ENCODE measurements at places on chromosomes 1 and 21.

- DNase-seq: no peak
These were observed 147.5 kb downstream of the CASZ1 start for GRCh38 chr1:10648689-10649516.

DNA sequence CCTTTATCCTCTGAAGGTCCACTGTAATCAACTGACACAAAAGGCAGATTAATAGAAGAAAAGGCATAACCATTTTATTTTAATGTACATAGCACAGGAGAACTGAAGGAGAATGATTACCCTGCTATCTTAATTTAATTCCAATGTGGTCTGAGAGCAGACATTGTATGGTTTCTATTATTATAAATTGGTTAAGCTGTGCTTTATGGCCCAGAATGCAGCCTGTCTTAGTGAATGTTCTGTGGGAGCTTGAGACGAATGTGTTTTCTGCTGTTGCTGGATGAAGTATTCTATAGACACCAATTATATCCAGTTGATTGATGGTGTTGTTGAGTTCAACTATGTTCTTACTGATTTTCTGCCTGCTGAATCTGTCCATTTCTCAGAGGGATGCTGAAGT lies 25.0 kb upstream of the SLC2A1 start:
- no peak for DNase-seq

DNA sequence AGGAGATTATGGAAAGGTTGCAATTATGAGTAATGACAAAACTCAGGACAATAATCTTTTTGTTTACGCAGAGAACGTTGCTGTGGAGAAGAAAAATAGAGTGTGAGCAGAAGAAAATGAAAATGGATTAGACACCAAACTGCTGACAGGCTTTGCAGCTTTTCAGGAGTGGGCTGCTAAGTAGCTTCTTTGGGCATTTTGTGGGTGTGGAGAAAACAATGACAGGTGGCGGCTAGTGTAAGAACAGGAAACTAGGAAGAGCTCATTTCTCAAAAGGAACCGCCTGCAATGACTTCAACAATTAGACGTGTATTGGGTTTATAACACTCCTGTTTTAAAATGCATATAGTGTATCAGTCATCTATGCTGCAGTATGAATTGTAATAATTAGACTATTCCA lies 18.3 kb upstream of the PALMD start:
- DNase-seq: no peak

GRCh38 chr1:8349961-8350360 lies 32.0 kb downstream of the SLC45A1 start:
- no peak for DNase-seq

DNA sequence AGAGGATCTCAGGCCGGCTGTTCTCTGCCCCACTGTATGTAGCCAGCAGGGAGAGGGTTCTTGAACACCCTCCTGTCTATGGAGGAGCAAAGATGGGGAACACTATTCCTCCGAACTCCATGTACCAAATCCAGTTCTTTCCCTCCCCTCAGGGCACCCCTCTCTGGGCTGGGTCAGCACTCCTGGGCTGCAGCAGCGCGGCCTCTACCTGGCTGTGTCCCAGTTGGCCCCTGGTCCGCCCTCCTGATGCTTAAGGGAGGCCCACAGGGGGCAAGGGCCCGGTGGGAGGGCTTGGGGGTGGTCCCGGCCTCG lies 471 bp upstream of the ADPRS start:
- no peak for DNase-seq

DNA sequence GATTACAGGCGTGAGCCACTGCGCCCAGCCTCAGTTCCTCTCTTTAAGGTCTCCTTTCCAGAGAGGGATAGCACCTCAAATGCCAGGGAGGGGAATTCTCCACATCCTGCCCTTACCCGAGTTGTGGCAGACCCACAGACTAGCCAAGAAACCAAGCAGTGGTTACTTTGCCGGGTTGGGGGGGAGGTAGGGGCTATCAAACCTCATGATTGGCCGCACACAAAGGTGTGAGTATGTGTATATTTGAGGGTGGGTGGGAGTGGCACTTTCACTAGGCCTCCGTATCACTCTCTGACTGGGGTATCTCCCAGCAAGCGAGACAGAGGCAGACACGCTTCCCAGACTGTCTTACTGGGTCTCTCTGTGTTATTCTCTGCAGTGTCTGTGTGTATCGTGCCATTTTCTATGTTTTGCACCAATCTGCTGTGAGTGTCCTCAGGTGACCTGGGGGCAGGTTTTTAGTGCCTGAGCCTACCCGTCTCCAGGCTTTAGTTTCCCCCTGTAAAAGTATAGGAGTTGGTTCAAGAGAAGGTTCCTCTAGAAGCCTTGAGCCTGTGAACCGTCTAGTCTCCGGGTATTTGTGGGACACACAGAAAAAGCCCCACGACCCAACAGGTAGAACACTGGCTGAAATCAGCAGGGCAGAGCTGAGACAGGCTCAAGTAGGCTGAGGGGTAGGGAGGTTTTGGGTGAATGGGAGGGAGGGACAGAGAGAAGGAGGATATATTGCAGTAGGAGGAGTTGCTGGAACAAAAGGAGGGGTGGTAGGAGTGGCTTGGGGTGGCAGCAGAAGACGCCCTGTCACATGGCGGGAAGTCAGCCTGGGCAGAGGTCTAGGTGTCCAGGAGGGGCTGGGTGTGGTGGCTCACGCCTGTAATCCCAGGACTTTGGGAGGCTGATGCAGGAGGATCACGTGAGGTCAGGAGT lies 10.3 kb downstream of the LMNA start:
- DNase-seq: no peak

DNA sequence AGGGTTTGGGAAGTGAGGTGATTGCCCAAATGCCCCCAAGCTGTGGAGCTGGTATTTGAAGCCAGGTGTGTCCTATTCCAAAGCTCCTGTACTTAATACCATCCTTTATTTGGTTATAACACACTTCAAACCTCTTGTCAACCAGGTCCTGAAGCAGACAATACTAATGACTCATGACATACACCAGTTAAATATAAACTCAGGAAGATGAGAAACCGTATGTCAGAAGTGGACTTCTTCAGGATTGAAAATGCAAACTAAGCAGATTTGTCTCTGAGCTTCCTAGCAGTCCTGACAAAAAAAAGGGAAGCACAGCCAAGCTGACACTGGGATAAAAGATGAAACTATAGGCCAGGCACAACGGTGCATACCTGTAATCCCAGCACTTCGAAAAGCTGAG lies 70.6 kb downstream of the ALPL start:
- no peak for DNase-seq

GRCh38 chr21:31326522-31327242 lies 17.4 kb downstream of the TIAM1 start:
- no peak for DNase-seq

- no peak for DNase-seq
These were observed 1568.3 kb downstream of the AMY1C start for GRCh38 chr1:105317976-105318375.

DNA sequence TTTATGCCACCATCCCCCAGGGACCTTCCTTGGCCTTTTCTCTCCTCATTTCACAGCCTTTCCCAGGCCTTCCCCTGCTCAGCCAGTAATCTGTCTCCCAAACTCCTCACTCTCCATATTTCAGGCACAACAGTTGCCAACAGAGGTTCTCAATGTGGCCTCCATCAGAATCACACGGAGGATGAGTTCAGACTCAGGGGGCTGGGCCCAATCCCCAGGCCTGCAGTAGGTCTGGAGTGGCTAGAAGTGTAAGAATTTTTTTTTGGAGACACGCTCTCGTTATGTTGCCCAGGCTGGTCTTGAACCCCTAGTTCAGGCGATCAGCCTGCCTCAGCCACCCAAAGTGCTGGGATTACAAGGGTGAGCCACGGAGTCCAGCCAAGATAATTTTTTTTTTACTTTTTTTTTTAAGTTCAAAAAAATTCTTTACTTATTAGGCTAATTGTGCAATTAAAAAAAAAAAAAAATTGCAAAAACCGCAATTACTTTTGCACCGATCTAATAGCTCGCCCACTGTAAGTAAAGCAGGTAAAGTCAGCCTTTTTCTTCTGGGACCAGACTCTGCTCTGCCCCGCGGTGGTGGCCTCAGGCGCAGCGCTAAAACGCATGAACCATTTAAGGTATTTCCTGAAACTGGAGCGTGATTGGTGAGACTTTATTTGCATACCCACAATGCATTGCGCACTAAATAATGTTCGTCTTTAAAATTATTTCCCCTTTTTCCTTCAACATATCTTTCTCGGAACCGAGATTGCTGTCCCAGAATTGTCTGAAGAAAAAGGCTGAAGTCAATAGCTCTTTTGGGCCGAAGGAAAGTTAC lies 18.7 kb downstream of the KIAA2013 start:
- DNase-seq: no peak

- DNase-seq: no peak
These were observed 128.0 kb downstream of the PSMG1 start for GRCh38 chr21:39055167-39055767.

DNA sequence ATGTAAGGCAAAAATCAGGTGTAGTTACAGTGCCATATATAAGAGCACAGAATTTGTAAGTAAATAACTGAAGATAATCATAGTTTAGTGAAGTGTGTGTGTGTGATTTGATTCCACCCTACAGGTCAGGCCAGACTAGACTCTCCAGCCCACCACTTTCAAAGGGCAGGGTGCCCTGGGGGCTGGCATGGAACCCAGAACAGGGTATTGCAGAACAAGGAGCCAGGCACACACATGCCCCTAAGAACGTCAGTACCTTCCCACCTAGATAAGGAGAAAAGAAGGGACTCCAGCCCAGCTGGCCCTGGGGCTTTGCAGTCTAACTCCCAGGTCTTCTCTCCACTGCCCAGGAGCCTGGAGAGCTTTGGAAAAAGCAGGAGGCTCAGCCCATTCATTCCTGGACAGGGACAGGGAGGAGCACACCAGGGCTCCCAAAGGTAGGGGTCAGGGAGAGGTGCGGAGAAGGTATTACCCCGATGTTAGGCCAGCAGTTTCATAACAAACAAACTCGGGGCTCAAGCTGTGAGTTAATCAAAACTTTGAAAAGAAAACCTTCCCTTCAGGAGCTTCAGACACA lies 149.7 kb upstream of the VANGL1 start:
- no peak for DNase-seq

GRCh38 chr1:236175642-236176336 lies 33.5 kb downstream of the GPR137B start:
- DNase-seq: no peak

- no peak for DNase-seq
These were observed 38.0 kb upstream of the RASAL2 start for GRCh38 chr1:178055779-178056471.

DNA sequence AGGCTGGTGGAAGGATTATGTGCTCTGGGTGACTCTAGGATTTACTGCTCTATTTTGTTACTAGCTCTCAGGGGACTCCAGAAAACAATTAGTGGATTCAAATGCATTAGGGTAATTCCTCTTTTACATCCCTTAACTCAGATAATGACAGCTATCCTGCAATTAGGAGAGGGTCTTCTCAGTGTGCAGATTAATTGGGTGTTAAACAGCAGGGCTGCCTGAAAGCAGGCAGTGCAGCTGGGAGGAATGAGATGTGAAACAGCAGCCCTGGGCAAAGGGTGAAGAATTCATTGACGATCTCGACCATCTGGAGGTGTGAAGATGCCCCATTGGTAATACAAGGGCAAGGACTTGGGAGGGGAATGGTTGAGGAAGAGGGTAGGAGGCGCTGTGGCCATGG lies 66.1 kb downstream of the HTR6 start:
- no peak for DNase-seq

DNA sequence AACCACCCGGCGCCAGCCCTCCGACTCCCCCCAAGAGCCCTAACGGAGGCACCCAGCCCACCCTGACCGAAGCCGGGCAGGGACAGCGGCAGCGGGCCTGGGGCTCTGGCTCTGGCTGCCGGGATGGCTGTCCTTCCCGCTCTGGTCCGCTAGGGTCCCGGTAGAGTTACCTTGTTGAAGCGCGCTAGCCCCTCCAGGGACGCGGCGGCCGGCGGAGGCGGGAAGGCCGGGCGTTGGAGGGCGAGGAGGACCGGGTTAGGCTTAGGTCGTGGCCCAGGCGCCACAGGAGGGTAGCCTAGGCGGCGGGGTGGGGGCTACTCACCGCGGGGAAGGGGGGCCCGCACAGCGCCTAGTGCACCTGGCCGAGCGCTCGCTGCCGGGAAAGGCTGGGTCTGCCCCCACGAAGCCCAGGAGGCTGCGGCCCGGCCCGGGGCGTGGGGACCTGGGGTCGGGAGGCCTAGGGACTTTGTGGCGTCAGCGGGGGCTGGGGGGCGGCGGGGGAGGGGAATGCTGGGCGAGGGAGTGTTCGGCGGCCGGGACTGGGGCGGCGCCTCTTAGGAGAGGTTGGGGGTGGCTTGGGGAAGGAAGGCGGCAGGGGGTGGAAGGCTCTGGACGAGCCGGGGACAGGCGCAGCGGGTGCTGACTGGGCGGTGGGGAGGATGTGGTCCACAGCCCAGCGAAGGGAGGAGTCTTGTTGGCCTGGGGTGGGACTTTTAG lies at the start of gene TRIM17:
Gene TRIM17 (minus strand): TSS at position 645 of the 717 bp plus-strand sequence. CDS start 1,789 bp downstream, outside the sequence.
- no peak for DNase-seq

GRCh38 chr1:94069919-94070285 lies 51.0 kb downstream of the ABCA4 start:
- DNase-seq: no peak

DNA sequence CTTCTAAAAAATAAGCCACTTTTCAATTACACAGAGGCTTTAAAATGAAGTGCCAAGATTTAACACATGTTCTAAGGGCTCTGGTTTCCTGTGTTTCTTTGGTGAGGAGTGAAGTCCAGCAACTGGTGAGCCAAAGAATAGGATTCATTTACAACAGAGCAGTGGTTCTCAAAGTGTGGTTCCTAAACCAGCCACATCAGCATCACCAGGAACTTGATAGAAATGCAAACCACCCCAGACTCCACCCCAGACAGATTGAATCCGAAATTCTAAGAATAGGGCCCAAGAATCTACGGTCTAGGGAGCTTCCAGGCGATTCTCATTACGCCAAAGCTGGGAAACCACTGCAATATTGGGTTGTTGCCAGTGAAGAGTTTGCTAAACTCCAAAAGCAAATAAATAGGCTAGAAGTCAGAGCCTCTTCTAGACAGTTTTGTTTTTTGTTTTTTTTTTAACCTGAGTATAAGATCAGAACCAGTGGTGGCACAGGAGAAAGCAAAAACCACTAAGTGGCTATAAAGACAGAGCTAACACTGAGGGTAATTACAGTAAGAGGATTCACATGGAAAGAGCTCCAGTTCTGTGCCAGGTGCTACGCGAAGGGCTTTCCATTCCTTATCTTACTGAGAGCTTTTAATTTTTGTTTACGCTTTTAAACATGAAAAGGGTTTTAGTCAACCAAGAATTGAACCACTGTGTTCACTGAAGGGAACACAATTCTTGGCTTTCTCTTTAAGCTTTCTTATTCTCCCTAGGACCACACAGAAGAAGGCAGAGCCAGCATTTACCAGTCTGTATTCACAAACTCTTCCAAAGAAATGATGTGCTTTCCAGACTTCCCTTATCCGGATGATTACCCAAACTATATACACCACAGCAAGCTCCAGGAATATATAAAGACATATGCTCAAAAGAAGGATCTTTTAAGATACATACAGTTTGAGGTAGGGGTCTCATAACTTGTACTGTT lies 42.4 kb upstream of the FMO2 start:
- DNase-seq: no peak

DNA sequence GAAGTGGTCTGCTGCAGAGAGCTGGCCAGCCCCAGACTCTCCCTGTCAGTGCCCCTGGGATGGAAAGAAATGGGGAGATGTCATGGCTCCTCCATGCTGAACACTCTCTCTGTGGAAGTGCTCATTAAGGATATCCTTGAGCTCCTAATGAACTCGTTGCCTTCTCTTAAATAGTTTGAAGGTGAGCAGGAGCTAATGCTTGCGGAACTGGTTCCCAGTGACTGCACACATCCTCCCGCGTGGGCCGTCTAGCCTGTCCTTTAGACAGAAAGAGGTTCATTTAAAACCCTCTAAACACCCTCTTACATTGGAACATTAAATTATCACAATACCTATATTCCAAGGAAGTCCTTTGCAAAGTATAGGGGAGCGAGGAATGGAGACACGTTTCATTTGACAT lies 5.9 kb upstream of the WDR64 start:
- DNase-seq: no peak

All from RWPE2 (cell line).